H1 (cell line): ENCODE measurements at places on chromosomes 7 and 10. TPM values are rescaled to one million over a fixed set of nuclear protein-coding genes. Genes with fewer than 3 reads are reported as not detected.

- no peak for DNase-seq
Observed at GRCh38 chr10:33238643-33239042, 95.8 kb downstream of the NRP1 start.

- no peak for DNase-seq
Observed at GRCh38 chr10:122172361-122173008, 98.6 kb upstream of the BTBD16 start.

GRCh38 chr10:60093317-60093716 lies 187.0 kb upstream of the CCDC6 start:
- no peak for DNase-seq

DNA sequence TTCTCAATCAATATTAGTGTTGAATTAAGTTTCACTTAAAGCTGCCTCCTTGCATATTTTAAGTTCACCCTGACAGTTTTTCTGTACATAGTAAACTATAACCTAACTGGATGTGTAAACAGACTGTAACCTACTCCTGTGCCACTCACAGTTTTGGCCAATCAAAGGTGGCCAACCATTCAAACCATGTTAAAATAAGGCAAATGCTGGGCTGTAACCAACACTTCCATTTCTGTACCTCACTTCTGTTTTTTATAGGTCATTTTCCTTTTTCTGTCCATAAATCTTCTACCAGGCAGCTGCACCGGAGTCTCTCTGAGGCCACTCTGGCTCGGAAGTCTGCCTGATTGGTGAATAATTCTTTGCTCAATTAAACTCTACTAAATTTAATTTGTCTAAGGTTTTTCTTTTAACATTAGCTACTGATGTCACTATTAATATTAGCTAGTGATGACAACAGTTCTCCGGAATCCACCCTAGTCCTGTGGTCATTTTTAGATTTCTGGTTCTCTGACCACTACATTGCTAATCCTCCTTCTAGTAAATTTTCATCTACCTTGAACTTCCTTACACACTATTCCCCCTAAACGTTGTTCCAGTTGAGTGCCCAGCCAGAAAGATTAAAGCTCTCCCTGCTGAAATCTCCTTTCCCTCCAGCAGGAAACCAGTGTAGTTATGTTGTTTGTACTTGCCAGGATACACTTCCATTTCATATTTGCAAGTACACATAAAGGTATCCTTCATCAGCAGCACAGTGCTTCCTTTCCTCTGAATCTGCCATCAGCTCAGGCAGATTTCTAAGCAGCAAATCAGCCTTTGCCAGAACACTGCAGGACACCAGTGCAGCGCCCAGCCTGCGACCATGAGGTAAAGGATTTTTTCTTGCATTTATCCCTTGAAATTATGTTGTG lies 18.6 kb upstream of the IFIT2 start:
- DNase-seq = no peak

DNA sequence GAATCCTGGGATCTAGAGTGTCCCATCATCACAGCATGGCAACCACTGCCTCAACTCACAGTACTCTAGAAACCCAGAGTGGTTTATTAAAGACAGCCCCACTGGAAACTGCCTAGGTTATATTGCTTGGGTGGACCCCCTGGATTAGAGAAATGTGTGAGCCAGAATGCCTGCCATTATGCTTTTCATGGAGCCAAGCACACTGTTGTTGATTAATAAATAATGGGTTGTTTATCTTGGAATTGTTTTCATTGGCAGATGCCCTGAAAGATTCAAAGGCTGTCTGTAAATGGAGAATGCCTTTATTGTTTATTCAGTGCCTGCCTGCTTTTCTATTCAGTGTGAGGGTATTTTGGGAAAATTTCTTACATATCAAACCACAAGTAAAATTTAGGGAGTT lies 52.1 kb downstream of the GNAI1 start:
- DNase-seq = no peak

DNA sequence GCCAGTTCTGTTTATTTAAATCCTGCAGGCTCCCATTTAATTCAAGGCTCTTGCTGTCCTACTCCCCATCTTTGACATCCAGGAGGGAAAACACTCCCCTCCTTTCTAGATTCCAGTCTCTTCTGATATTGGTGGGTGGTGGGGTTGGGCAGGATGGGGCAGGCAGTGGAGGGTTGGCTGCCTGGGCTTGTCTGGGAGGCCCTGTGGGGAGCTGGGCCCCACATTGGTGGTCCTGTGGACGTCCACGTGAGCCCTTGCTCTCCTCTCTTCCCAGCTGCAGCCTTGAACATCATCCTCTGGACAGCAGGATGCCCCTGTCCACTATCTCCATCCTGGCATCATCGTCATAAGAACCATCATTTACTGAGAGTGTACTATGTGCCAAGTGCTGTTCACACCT lies 108.9 kb upstream of the PCBD1 start:
- no peak for DNase-seq

GRCh38 chr7:23969443-23969842 lies 259.4 kb downstream of the STK31 start:
- no peak for DNase-seq

- DNase-seq = no peak
Observed at GRCh38 chr10:132962623-132963429, 20.5 kb upstream of the CFAP46 start.

GRCh38 chr7:115701141-115701540 lies 329.4 kb downstream of the TFEC start:
- DNase-seq = no peak

DNA sequence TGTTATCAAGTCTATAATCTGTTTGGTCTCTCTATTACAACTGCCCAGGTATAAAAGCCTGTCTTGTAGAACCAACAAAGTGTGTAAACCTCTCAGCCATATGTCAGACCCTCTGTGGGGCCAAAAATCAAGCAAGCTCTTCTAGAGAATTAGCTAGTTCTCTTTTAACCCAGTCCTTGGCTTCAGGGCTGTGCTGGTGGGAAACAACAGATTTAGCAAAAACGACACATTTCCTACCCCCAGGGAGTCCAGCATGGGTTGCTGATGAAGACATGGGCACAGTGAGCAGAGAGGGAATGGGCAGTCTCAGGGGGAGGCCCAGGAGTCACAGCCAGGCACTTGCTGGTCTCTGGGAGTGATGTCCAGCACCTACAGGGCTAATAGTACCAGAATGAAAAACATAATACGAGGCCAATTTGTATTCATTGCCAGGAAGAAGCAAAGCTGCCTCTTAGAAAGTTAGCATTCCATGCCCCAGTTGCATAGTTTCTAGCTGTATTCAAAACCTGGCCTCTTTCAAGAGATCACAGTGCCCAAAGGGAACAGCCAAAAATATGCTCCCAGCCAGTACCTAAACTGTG lies 80.1 kb downstream of the FRMD4A start:
- DNase-seq = no peak

- DNase-seq = no peak
Observed at GRCh38 chr7:95517870-95518269, 32.1 kb downstream of the ASB4 start.

GRCh38 chr7:151700586-151701165 lies 176.2 kb downstream of the PRKAG2 start:
- DNase-seq = no peak

- no peak for DNase-seq
Observed at GRCh38 chr7:17716816-17717215, 223.5 kb downstream of the SNX13 start.

GRCh38 chr10:24669285-24669852 lies 54.3 kb downstream of the ARHGAP21 start:
- DNase-seq = no peak

- DNase-seq = no peak
Observed at GRCh38 chr10:88028654-88029053, 165.2 kb downstream of the PTEN start.

- DNase-seq = no peak
Observed at GRCh38 chr10:24483701-24484100, 240.0 kb downstream of the ARHGAP21 start.

GRCh38 chr10:59019603-59020002 lies 156.8 kb upstream of the PHYHIPL start:
- DNase-seq = no peak

DNA sequence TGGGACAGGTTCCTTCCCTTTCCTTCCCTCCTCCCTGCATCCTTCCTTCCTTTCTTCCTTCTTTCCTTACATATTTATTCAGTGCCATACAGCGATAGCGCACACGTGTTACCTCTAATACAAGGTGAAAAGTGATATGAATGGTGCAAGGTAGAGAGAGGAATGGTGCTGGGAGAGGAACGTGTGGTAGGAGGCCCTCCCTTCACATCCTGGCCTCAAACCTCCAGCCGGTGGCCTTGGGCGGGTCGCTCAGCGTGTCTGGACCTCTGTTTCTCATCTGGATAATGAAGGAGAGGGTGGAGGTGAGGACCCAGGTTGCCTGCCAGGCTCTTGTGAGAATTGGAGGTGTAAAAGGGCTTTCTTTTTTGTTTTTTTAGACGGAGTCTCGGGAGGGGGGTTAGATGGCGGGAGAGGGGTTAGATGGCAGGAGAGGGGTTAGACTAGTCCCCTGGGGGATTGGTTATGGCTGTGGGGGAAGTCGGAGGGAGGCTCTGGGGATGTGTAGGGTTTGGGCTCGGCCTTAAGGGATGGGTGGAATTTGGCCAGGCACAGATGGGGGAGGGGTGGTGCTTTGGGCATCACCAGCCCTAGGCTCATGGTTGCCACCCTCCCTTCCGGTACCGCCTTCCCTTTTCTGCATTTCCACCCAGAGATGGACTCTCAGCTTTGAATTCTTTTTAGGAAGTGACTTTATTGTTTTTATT lies 14.9 kb downstream of the CHST3 start:
- no peak for DNase-seq

The TAS2R60 gene
- 0.13 and 0.15 TPM in 2 replicates for polyA plus RNA-seq

The MYL10 gene
- polyA plus RNA-seq = 0.18 and 0.20 TPM in 2 replicates

The SLC13A1 gene
- not detected in 2 replicates for polyA plus RNA-seq

The TPK1 gene
- 1.7 and 1.9 TPM in 2 replicates for polyA plus RNA-seq

The ZP3 gene
- polyA plus RNA-seq = 2.4 and 4.0 TPM in 2 replicates

The SPDYE16 gene
- polyA plus RNA-seq = 0.03 TPM in 1 of 2 replicates, not detected in the other

The CLEC2L gene
- 1.5 and 1.9 TPM in 2 replicates for polyA plus RNA-seq

The ADARB2 gene
- polyA plus RNA-seq = 2.2 and 3.9 TPM in 2 replicates
